ENCODE measurements at places on chromosomes 13 and 19. TPM values are rescaled to one million over a fixed set of nuclear protein-coding genes. Genes with fewer than 3 reads are reported as not detected.

Gene KEAP1
- 47.3 TPM for total RNA-seq

Gene ZNF470
- total RNA-seq: 1.5 TPM

Gene WASF3
- total RNA-seq: 0.14 TPM

Gene CEACAM4
- not detected for total RNA-seq

Gene OR10H5
- not detected for total RNA-seq

Gene SIGLEC12
- total RNA-seq: not detected

Gene ZNF761
- total RNA-seq: 8.1 TPM

Gene CEACAM3
- not detected for total RNA-seq

Gene C19orf85
- not detected for total RNA-seq

Gene TMEM143
- total RNA-seq: 5.6 TPM
